ENCODE measurements at places on chromosomes 5 and 9.

- no peak for DNase-seq
These were observed 33.8 kb downstream of the TNC start for GRCh38 chr9:115084157-115084556.

GRCh38 chr9:35729700-35730485 lies 2.1 kb downstream of the TLN1 start:
- DNase-seq, result no peak

- DNase-seq, result no peak
These were observed 493 bp downstream of the P4HA2 start for GRCh38 chr5:132227235-132227484.

DNA sequence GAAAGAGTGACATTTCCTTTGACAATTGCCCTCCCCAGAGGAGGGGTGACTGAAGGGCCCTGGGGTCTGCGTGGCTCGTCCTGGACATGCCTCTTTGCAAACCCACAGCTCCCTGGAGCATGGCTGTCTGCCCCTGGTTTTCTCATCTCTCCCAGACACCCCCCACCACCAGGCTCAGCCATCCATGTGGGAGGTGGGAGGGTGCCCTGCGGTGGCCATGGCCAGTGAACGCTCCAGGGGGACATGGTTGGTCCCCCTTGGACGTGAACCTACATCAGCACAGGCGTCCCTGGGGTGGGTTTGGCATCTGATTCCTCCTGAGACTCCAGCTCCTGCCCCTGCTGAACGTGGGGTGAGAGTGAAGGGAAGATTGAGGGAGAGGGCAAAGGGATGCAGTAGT lies 67.7 kb upstream of the LMX1B start:
- DNase-seq, result no peak

GRCh38 chr5:174376726-174377373 lies 331.3 kb downstream of the NSG2 start:
- DNase-seq, result no peak

GRCh38 chr9:97705354-97705950 lies 8.3 kb upstream of the XPA start:
- no peak for DNase-seq

DNA sequence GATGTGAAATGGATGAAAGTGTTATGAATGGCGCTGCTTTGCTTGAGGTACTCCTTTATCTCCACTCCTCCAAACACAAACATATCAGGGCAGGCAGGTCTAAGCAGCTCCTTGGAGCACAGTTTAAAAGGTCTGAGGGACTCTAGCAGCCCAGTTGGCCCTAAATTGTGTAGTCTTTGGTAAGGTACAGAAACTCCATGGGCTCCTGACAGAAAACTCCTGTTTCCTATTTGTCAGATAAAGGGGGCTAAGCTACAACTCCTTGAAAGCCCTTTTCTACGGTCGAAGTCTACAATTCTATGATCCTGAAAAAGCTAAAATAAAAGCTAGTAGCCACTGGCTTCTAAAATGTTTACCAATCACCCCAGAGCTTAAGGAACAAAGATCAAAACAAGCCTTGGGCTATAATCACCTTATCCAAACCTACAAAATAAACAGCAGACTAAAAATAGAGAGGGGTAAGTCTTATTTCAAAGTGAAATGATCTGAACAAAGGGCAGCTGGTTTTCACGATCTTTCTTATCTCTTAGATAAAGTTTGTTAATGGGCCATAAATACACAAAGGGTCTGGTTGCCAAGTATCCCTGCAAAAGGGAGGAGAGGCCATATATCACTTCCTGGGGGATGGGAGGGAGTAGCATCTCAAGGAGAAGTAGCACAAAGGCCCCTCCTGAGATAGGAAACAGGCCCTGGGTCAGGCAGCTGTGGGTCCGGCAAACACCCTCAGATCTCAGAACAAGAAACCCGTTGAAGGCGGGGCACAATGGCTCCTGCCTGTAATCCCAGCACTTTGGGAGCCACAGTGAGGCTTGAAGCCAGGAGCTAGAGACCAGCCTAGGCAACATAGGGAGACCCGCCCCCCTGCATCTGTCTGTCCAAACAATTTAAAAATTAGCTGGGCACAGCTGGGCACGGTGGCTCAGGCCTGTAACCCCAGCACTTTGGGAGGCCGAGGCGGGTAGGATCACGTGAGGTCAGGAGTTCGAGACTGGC lies 28.3 kb upstream of the DENND4C start:
- DNase-seq, result no peak

DNA sequence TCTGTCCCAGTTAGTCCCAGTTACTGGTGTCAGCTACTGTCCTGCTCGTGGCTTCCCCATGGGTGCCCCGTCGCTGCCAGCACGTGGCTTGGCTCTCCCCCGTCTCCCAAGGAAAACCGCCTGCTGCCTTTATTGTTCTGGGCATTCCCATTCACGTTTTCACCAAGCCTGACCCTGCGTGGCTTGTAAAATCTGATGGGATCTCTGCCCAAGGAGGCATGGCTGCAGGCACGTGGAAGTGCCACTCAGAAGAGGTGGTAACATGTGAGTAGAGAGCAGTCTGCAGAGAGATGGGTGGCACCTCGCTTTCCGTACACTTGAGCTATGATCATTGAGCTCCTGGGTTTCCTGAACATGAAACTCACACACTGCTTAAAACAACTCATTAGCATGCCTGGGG lies 429.2 kb upstream of the KLF4 start:
- DNase-seq, result no peak

- no peak for DNase-seq
These were observed 48.3 kb upstream of the EXOC3 start for GRCh38 chr5:394671-395155.

DNA sequence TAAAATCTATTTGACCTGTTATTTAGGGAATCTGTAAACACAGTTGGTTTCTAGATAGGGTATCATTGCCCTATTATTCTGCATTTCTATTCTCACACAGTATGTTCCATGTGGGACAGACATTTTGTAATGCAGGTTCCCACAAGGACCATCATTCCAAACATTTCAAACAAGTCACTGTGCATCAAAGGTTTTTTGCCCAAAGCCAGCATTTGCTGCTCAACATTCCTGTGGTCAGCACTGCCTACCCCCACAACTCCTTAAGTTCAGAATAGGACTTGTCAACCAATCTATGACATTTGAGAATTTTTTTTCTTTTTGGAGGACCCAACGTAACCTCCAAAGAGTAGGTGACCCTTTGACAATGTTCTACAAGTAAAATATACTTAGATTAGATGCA lies 95.7 kb downstream of the LPAR1 start:
- DNase-seq, result no peak
